ENCODE measurements at places on chromosomes 13 and 19. TPM values are rescaled to one million over a fixed set of nuclear protein-coding genes. Genes with fewer than 3 reads are reported as not detected.

DNA sequence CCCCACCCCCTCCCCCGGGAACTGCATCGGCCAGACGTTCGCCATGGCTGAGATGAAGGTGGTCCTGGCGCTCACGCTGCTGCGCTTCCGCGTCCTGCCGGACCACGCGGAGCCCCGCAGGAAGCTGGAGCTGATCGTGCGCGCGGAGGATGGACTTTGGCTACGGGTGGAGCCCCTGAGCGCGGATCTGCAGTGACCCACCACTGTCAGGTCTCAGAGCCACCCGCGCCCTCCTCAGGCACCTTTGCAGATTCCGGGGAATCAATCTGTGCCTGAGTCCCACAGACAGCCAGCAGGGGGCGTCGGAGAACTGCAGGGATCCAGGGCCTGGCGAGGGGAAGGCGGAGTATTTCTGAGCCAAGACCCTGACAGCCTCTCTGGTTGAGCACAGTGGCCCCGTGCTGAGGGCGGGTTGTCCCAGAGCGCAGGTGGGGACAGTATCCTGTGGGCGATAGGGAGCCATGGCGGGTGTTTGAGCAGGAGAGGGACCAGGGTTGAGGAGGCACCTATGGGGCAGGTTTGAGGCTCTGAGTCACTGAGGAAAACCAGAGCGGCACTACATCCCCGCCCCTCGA is 30.4 kb upstream of the CYP4F8 start:
- no peaks in the 10 kb centered on the region for H3K36me3 ChIP-seq
- no peak overlapping the region for H3K27ac ChIP-seq
- H3K4me3 ChIP-seq: no peak overlapping the region
- H3K4me1 ChIP-seq: no peaks in the 10 kb centered on the region
- no peaks in the 10 kb centered on the region for H3K27me3 ChIP-seq

- no peaks in the 10 kb centered on the region for H3K4me1 ChIP-seq
- H3K4me3 ChIP-seq: peak overlapping the region; percentile 37
- H3K27ac ChIP-seq: peak overlapping the region; percentile 42
Measured at GRCh38 chr19:1513499-1514294, 878 bp upstream of the ADAMTSL5 start.

GRCh38 chr19:39939556-39939955 is 5.1 kb upstream of the FCGBP start:
- H3K36me3 ChIP-seq: no peaks in the 10 kb centered on the region
- H3K4me3 ChIP-seq: no peak overlapping the region
- no peaks in the 10 kb centered on the region for H3K27me3 ChIP-seq

- peak overlapping the region; percentile 70 for H3K27ac ChIP-seq
- no peaks in the 10 kb centered on the region for H3K4me1 ChIP-seq
- no peaks in the 10 kb centered on the region for H3K27me3 ChIP-seq
- H3K36me3 ChIP-seq: no peaks in the 10 kb centered on the region
- H3K4me3 ChIP-seq: peak overlapping the region; percentile 54
Measured at GRCh38 chr19:36604656-36605100, 435 bp upstream of the ZNF382 start.

DNA sequence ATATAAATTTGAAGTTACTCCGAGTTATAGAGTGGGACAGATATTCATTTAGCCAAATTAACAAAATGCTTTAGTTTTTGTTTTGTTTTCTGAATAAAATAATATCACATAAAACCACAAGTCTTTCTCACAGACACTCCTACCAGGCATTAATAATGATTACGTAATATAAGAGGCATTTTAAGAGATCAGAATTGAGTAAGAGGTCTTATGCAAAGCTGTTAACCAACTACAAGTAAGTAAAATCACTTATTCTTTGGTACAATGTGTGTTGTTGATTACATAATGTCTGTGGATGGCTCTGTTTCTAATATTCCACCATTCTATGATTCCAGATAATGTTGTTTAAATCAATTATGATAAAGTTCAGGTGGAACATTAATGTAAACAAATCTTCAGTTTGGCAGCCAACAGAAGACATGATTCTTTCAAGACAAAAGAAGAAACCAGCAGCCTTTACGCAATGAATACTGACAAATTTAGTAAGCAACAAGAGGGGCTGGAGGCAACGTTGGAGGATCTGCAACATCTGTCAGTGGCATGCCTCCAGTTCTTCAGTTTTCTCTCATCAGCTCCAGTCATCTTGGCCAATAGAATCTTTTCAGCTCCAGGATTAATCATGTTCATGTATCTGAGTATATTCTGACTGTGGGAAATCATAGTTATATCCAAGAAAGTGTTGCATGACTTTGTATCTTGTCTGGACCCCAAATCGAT is 403.8 kb downstream of the SLITRK5 start:
- no peaks in the 10 kb centered on the region for H3K36me3 ChIP-seq
- no peak overlapping the region for H3K27ac ChIP-seq
- H3K27me3 ChIP-seq: no peaks in the 10 kb centered on the region
- no peaks in the 10 kb centered on the region for H3K4me1 ChIP-seq
- H3K4me3 ChIP-seq: no peak overlapping the region

DNA sequence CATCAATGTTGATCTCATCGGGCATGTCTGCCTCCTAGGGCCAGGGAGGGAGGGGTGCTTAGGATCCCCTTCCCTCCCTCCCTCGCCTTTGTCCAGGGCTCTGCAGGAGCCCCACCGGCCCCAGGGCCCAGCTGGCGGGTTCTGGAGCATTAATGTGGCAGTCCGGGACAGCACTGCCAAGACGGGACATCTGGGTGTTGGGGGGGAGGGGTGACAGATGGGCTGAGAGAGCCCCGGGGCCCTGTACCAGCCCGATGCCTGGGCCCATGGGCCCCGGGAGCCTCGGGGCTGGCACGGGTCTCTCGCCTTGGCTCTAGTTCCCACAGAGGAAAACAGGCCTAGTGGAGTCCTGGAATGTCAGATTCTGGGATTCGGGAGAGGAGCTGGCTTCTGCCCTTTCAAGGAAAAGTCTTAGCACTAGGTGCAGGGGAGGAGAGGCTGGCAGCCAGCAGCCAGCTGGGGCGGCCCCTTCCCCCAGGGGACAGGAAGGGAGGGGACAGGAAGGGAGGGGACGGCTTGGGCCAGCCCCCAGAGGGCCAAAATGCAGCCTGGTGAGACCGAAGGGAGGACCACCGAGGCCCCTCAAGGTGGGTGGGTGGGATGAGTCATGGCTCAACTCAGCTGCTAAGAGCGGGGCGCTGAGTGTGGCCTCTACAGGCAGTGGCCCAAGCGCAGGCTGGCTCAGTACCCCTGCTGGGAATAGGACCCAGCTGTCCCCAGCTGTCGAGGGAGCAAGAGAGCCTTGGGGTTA is 3.1 kb downstream of the PPP1R14A start:
- H3K27ac ChIP-seq: peak overlapping the region; percentile 79
- peak overlapping the region; percentile 18 for H3K4me3 ChIP-seq
- DNase-seq: no peak
- no peaks in the 10 kb centered on the region for H3K4me1 ChIP-seq
- no peaks in the 10 kb centered on the region for H3K36me3 ChIP-seq
- H3K27me3 ChIP-seq: no peaks in the 10 kb centered on the region

DNA sequence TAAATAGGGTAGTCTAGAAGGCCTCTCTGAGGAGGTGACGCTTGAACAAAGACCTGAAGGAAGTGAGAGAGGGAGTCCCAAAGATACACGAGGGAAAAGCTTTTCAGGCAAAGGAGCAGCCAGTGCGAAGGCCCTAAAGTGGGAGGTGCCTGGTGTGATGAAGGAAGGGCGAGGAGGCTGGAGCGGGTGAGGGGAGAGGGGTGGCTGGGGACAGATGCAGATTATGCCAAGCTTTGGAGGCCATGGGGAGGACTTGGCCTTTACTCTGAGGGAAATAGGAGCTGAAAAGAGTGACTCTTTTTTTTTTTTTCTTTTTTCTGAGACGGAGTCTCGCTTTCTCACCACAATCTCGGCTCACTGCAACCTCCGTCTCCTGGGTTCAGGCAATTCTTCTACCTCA is 2.9 kb downstream of the CLPTM1 start:
- H3K36me3 ChIP-seq: no peaks in the 10 kb centered on the region
- H3K4me3 ChIP-seq: no peak overlapping the region
- H3K4me1 ChIP-seq: peaks cover 7% of the 10 kb centered on the region
- DNase-seq: no peak

DNA sequence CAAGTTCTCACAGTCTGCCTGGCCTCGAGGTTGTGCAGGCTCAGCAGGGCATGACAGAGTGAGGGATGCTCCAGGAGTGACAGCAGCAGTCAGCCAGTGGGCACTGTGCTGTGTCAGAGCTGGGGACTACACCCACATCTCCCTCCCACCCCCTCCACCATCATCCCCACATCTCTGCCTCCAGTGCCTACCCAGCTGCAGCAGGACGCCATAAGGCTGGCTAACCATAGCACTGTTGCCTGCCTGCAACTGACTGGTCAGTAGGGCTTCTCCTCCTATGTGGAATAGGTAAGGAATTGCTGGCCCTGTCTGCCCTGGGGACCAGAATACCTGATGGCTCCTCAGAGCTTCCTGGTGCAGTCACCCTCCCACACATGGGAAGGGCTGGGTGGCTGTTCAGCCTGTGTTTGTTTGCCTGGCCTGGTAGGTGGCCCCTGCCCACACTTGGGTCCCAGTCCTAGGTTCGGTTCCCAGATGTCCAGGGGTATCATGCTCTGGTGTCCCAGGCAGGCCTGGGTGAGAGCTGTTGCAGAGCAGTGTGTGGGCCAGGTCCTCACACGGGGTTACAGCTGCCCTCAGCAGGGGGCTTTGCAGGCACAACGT is 15.7 kb downstream of the GPI start:
- H3K36me3 ChIP-seq: peaks cover 8% of the 10 kb centered on the region
- DNase-seq: no peak
- no peak overlapping the region for H3K4me3 ChIP-seq
- H3K27me3 ChIP-seq: no peaks in the 10 kb centered on the region

DNA sequence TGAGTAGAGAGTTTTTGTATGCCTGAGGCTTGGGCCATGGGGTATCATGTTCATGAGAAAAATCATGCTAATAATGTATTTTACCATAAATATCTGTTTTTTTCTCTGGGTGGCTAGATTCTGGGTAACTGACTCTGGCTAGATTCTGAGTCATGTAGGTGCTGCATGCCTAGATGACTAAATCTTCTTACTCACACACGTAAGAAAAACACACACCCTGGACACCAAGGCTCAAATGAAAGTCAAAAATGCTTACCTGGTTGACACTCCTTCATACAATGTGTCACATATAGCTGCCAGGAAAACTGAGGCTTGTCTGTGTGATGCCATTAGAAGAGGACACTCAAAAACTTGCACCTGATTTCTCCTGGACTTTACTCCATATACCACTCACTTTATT is 597.4 kb upstream of the SLITRK1 start:
- H3K4me3 ChIP-seq: no peak overlapping the region
- H3K27me3 ChIP-seq: no peaks in the 10 kb centered on the region
- H3K36me3 ChIP-seq: no peaks in the 10 kb centered on the region
- DNase-seq: no peak

DNA sequence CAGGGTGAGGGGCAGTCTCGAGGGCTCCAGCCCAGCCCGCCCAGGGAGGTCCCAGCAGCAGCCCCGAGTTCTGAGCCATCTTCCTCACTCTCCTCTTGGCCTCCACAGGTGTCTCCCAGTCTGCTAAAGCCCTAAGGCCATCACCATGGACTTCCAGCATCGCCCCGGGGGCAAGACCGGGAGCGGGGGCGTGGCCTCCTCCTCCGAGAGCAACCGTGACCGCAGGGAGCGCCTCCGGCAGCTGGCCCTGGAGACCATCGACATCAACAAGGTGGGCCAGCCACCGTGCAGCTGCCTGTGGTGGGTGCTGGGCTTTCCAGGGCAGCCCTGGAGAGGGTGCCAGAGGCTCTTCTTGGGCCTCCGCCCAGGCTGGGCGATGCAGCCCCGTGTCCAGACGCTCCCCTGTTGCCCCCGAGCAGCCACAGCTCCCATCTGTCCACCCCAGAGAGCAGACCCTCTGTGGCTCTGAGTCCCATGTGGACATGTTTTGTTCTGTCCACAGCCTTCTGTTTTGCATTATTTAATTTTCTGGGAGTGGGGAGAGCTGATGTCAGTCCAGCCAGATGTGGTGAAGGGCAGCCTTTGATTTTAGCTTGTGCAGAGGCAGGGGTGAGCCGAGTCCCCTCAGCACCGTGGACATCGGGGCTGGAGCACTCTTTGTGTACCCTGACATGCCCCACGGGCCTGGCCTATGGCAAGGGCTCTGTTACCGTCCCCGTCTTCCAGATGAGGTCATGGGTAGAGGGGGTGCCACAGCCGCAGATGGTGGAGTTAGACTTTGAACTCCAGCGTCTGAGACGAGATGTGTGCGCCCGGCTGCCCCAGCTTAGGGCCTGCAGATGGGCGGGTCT is 5.6 kb upstream of the AMH start:
- H3K4me3 ChIP-seq: no peak overlapping the region
- no peaks in the 10 kb centered on the region for H3K27me3 ChIP-seq
- peaks cover 43% of the 10 kb centered on the region for H3K36me3 ChIP-seq

- no peaks in the 10 kb centered on the region for H3K4me1 ChIP-seq
- no peaks in the 10 kb centered on the region for H3K36me3 ChIP-seq
- no peak overlapping the region for H3K27ac ChIP-seq
- H3K4me3 ChIP-seq: no peak overlapping the region
- H3K27me3 ChIP-seq: no peaks in the 10 kb centered on the region
Measured at GRCh38 chr13:36713887-36714286, 40.1 kb downstream of the SERTM1 start.

DNA sequence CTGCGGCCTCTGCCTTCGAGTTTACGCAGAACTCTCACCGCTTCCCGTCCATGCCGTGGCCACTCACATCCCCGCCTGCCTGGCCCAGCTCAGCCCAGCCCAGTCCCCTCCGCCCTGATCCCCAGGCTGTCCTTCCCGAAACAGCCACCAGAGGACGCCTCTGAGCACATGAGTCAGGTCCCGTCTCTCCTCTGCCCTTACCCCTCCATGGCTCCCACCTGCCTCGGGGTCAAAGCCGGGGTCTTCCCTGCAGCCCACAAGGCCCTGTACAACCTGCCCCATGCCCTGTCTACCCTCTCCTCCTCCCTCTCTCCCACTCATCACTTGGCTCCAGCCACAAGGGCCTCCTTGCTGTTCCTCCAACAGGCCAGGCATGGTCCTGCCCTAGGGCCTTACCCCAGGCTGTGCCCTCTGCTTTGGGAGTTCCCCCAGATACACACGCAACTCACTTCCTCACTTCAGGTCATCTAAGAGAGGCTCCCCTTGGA is 8.1 kb upstream of the SEMA6B start:
- H3K27ac ChIP-seq: no peak overlapping the region
- no peaks in the 10 kb centered on the region for H3K4me1 ChIP-seq
- H3K27me3 ChIP-seq: no peaks in the 10 kb centered on the region
- H3K36me3 ChIP-seq: no peaks in the 10 kb centered on the region
- H3K4me3 ChIP-seq: no peak overlapping the region

DNA sequence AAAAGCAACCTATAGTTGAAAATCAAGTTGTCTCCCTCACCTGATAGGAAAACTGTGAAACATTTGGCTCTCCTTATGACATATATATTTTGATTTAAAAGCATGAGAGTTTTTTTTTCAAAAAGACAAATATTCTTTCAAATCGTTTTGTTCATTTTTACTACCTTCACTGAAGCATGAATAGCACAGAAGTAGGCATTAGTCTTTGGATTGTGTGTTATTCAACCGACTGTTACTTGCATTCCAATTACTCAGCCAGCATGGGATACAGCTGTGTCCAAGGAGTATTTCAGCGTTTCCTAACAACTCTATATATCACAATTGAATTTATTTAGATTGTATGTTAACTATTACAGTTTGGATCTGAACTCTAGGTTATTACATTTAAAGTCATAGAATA is 135.2 kb downstream of the PCDH9 start:
- no peaks in the 10 kb centered on the region for H3K27me3 ChIP-seq
- H3K4me3 ChIP-seq: no peak overlapping the region
- no peak for DNase-seq
- H3K36me3 ChIP-seq: no peaks in the 10 kb centered on the region
- H3K4me1 ChIP-seq: no peaks in the 10 kb centered on the region

Gene CILP2
- total RNA-seq: 3.7 TPM

Gene NDFIP2
- 22.2 TPM for total RNA-seq

Gene ZBTB7A
- total RNA-seq: 77.1 TPM

Measured in prostate gland (tissue), 2 donors.